Calu3 (cell line): ENCODE measurements at places on chromosomes 1 and 21. TPM values are rescaled to one million over a fixed set of nuclear protein-coding genes. Genes with fewer than 3 reads are reported as not detected.

Gene SHCBP1L
- not detected in 2 replicates for total RNA-seq

Gene MYBPH
- not detected in 2 replicates for total RNA-seq

DNA sequence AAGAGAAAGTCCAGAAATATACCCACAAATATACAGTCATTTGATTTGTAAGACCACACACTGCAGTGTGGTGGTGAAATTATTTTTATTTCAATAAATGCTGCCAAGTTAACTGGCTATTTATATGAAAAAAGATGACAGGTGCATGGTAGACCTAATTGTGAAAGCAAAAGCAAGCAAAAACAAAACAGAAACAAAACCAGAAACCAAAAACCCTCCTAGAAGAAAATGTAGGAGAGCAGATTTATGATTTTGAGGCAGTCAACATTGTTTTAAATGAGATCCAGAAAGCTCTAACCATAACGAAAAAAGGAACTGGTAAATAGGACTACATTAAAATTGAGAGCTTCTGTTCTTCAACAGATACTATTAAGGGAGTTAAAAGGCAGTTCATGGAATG lies 303.6 kb downstream of the PRDM2 start:
- no peak for DNase-seq

DNA sequence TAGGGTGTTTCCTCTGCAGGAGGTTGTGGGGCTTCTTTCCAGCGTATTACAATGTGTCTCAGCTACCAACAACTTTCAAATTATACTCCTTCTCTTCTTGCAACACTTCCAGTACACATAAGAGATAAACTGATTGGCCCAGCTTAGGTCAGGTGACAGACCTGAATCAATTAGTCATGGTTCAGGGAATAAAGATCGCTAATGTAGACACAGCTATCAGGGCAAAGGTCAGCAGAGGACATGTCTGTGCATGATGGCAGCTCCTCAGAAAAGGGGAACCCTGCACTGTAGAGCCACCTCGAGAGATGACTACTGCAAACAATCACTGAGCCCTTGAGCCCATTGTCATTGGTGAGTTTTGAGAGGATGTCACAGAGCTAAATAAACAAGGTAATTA lies 36.8 kb upstream of the PKN2 start:
- DNase-seq: no peak

DNA sequence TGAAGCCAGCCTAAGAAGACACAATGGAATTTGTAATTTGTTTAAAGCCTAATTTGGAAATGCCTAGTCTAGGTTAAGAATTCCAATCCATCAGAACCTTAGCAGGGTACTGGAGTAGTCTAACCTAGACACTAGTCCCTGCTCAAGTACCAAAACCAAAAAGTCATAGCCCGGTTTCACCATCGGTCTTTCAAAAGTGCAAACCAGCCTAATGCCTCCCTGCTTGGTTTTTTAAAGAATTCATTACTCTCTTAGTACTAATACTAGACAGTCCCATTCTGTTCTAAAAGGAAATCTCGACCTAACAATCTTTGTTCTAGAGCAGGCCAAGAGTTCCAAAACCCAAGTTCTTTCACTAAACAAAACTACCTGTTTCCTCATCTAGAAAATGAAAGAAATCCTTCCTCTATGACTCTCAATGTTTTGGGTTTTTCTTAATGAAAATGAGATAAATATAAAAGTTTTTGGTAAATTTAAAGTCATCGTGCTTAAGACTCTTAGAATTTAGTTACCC lies 2.6 kb downstream of the PUM1 start:
- no peak for DNase-seq

GRCh38 chr1:26696654-26697430 lies 1.0 kb downstream of the ARID1A start:
- peak; percentile 35 for DNase-seq

DNA sequence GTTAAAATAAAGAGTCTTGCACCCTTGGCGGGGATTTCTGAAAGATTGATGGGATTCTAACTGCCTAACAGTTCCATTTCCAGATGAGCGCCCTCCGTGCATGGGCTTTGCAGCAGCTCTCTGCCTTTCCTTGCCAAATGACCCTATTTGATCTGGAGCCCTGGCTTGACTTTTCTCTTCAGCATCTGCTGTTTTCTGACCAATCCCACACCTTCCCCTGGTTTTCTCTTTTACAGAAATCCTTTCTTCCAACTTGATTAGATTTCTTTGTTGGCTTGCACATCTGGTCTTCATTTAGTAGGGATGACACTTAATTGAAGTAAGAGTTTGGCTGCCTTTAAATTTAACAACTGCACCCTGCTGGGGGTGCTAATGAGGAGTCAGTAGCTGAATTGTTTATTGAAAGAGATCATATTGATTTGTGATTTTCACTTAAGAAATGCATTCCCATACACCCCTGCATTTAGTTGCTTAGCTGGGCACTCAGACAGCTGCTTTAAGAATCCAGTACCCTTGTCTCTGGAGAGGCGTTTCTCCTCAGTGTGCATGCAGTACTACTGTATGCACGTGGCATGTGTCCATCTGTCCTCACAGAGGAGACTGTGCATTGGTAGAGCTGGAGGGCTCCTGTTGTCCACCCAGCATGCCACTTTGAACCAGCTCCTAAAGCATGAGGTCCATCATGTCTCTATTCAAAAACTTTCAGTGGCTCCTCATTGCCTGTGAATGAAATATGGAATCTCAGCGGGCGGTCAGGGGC lies 99.7 kb downstream of the NOS1AP start:
- no peak for DNase-seq

GRCh38 chr1:97396463-97396862 lies 524.4 kb downstream of the DPYD start:
- DNase-seq: no peak

GRCh38 chr1:25431955-25432719 lies 1.4 kb downstream of the MACO1 start:
- no peak for DNase-seq

GRCh38 chr1:91803123-91803522 lies 82.8 kb downstream of the TGFBR3 start:
- no peak for DNase-seq

Gene GUCA2B
- total RNA-seq: not detected in 2 replicates

Gene ZSCAN20
- 6.6 and 8.2 TPM in 2 replicates for total RNA-seq

DNA sequence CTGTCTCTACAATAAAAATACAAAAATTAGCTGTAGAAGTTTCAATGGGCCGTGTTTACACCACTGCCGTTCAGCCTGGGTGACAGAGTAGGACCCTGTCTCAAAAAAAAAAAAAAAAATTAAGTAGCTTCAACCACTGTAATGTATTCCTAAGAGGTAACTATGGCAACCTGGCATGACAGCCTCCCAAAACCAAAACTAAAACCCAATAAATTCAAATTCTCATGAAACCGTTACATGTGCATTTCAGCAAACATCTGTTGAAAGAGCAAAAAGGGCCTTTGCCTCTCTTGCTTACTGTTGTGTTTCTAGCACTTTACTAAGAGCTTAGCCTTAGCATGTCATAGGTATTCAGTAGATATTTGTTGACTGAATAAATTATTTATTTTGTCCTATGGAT lies 33.5 kb downstream of the ODR4 start:
- DNase-seq: no peak

Gene CFHR2
- total RNA-seq: not detected in 2 replicates

Gene RNU1-3
- 1,678 and 1,905 TPM in 2 replicates for total RNA-seq

Gene IL10
- not detected in 2 replicates for total RNA-seq

Gene TMEM52
- total RNA-seq: 0.64 and 1.1 TPM in 2 replicates

GRCh38 chr1:100622037-100622436 lies 84.1 kb downstream of the GPR88 start:
- peak; percentile 38 for DNase-seq

DNA sequence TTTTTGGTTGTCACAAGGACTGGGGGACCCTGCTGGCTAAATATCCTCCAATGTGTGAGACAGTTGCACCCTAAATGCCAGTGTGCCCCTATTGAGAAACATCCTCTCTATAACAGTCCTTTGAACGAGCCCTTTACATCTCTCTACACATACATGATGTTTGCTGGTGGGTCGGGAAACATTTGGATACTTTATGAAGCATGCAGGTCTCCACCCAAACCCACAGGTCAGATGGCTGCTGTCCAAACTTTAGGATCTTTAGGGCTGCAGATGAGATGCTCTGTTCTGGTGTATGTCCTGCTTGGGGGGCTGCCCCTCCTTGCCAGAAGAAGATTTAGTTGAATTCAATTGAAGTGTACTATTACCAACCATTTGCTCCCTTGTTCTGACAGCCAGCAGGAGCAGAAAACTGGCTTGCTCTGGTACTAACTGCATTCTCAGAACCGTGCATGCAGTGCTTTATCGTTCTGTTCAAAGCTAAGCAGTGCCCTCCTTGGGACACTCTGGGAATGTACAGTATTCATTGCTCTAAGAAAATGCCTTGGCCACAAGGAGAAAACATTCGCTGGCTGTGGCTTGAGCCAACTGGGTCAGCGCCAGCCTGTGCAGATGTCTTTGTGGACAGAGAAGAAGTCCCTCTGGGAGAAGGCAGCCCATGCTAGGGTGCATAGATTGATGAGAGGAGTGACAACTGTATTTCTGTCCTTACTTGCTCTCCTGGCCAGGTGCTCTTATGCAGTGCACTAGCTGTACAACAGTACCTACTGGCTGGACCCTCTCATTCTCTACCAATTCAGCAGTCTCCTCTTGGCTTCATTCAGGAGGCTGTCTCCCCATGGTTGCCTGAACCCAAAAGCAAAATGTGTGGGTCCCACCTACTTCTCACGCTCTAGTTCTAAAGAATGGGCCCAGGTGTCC lies 61.4 kb upstream of the DIRAS3 start:
- peak; percentile 59 for DNase-seq

GRCh38 chr1:13801232-13801631 lies 101.2 kb downstream of the PRDM2 start:
- no peak for DNase-seq

Gene SLC2A5
- 0.33 TPM in 1 of 2 replicates, not detected in the other for total RNA-seq

DNA sequence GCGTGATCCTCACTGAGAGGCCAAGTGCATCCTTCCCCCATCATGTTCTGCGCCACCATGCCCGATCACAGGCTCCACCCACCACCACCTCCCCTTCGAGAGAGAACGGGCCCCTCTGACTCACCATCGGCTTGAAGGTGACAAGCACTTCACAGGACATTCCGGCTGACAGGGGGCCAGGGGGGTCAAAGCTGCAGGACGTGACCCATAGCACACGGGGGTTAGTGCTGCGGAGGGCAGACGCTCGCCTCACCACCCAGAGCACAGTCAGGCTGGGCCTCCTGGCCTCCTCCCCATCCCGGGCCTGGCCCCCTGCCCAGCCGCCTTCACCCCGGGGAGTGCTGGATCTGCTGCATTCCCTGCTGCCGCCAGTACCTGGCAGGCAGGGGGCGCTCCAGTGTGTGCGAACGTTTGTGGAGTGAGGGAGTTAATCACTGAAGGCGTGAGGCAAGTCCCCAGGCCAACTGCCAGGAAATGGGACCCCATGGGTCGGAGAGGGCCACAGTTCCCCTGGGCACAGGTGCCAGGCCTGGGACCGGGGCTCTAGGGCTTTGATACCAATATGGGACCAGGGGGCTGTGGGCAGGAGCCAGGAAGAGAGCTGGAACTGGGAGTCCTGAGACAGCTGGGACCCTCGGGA lies 40.9 kb upstream of the TMEM52 start:
- DNase-seq: peak; percentile 90

GRCh38 chr1:63713627-63714481 lies 60.0 kb upstream of the ROR1 start:
- DNase-seq: no peak
